ENCODE measurements at places on chromosomes 11 and 22. TPM values are rescaled to one million over a fixed set of nuclear protein-coding genes. Genes with fewer than 3 reads are reported as not detected.

DNA sequence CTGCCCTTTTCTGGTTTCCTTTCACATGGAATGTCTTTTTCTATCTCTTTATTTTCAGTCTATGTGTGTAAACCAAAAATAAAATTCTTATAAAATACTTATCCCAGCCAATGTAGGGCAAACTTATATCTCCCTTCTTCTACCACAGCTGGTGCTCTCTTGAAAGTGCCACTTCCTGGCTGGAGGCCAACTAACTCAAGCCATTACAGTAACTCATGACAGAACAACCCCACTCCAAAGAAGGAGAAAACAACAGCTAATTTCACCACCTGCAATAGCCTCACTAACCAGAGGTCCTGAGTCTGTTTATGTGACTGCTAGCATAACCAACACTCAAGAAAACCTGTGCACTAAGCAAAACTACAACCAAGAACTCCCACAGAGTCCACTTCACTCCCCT, 74.9 kb upstream of the DBX1 start:
- no peak for DNase-seq

DNA sequence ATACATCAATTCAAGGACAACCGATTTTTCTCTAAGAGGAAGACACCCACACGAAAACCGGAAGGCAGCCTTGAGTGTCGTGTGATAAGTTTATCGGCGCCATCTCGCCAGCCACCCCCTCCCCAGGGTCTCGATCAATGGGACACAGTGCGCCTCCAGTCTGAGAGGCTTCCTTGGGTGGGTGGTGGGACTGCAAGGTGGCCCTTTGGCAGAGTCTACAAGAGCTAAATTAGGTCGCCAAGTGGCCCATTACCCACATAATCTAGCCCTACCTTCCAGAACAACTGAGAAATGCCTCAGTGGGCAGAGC, 64.0 kb downstream of the CD6 start:
- DNase-seq = no peak

The OR51I2 gene
- not detected for total RNA-seq

- DNase-seq = no peak
Observed at GRCh38 chr11:90823446-90823845, 600.6 kb upstream of the CHORDC1 start.

The CELSR1 gene
- 0.25 TPM for total RNA-seq

The MS4A12 gene
- not detected for total RNA-seq

GRCh38 chr11:63821411-63821810, 8.2 kb downstream of the SPINDOC start:
- DNase-seq = no peak

DNA sequence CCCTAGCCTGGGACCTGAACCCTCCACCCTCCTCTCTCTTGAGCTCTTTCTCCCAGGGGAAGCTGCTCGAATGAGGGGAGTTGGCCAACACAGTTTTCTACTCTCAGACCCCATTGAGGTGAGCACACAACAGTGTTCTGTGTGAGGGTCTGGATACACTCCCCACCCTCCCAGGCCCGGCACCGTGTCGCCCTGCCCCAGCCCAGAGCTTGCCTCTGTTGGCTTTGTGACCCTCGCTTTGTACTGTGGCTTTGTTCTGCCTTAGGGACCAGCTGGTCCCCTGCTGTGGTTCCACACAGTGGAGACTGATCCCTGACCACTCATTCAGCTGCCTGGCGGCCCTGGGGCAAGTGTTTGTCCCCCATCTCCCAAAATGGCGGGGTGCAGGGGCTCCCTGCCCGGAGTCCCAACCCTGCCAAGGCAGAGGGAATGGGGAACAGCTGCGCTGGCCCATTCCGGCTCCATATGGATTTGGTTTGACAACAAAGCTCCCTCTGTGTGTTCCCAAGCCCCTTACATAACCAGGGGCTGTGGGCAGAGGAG, 8.3 kb downstream of the ST3GAL4 start:
- no peak for DNase-seq

GRCh38 chr11:34236572-34236971, 121.2 kb downstream of the ABTB2 start:
- DNase-seq = no peak

DNA sequence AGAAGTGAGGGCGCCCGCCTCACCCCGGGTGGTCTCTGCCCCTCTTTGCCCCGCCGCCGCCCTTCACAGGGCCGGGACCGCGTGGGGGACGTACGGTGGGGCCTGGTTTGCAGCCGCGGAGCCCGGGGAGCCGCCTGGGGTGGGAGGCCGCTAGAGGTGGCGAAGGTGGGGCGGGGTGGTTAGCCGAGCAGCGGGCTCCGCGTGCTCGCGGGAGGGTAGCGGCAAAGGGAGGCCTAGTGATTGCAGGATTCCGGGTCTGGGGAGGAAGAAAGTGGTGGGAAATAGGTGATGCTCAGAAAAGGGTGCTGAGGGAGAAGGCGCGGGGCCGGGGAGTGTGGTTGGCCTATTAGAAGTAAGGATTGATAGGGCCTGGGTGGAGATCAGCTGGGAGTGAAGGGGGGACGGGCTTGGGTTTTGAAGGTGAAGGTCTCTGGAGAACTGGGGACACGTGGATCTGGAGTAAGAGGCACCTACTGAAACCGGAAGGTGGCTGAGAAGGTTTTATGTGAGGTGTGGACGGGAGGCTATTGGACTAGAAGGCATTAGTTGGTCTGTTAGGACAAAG, 571 bp downstream of the FAR1 start:
- peak; percentile 63 for DNase-seq

DNA sequence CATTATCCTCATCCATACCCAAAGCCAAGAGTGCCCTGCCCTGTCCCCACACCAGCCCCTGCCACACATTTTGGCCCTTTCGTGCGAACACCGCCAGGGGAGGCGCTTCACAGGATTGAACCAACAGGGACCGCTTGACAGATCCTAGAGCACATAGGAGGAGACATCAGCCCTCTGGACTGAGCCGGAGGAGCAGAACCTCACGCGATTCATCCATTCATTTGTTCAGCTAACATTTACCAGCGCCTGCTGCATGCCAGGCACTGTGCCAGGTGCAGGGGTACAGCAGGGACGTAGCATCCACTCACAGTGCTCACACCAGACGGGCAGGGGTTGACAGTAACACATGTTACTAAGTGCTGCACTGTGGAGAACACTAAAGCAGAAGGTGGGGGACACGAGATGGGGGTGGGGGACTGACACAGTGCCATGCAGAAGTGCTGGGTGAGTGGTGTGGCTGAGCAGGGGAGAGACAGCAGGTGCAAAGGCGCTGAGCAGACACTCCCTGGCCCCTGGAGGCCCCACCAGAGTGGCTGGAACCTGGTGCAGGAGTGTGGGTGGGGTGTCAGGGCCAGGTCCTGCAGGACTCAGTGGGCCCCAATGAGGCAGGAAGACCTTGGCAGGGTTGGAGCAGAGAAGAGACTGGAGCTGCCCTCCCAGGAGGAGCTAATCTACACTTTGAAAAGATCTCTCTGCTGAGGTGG, 3.4 kb downstream of the GNAZ start:
- DNase-seq = no peak

DNA sequence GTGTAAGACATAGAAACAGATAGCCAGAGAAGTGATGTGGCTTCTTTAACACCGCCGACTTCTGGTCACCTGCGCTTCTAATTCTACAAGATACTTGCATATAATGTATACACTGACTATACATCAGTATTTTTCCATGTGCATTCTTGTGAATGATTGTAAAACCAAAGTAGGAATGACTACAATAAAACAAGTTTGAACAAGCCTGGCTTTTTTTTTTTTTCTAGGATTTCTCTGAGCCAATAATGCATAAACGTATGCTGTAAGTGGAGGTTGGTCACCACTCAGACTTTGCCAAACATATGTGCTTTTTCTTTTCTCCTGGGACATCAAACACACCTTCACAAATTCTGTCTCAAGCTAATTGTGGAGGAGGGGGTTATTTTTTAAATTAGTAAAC, 237.8 kb upstream of the KIRREL3 start:
- DNase-seq = no peak

DNA sequence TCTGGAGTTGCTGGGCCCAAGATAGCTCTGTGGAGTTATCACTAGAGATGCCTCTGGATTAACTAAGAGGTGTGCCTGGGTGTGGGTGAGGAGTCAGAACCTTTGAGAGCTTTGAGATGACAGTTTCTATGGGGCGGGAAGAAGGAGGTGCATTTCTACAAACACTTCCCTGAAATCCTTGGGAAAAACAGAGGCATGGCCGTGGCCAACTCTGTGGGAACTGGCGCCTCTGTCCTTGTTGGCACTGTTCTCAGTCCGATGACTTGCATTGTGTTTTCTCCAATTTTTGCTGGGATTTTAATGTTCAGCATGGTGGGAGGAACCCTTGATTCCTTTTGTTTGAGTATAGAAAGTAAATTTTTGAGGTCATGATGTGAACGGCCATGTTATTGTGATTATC, 115.8 kb upstream of the PARVA start:
- DNase-seq = no peak

The CYP2D6 gene
- 1.5 TPM for total RNA-seq

The PGA5 gene
- total RNA-seq = not detected

- no peak for DNase-seq
Observed at GRCh38 chr11:116687458-116688201, 85.2 kb downstream of the BUD13 start.

The APOL5 gene
- total RNA-seq = not detected

DNA sequence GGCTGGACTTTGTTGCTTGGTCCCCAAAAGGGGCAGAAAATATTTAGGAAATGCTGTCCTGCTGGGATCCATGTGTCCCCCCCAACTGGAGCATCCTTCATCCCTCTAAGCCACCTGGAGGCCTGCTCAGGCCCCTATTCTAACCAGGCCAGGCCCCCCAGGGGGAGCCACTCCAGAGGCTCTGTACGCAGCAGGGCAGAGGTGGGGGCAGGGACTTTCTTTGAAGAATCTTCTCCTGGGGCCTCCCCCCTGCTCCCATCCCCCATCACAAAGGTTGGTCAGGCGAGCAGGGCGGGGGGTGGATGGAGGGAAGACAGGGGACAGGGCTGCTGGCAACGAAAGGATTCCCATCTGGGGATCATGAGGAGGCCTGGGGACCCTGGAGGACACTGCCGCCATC, 170.8 kb downstream of the MN1 start:
- DNase-seq = no peak

DNA sequence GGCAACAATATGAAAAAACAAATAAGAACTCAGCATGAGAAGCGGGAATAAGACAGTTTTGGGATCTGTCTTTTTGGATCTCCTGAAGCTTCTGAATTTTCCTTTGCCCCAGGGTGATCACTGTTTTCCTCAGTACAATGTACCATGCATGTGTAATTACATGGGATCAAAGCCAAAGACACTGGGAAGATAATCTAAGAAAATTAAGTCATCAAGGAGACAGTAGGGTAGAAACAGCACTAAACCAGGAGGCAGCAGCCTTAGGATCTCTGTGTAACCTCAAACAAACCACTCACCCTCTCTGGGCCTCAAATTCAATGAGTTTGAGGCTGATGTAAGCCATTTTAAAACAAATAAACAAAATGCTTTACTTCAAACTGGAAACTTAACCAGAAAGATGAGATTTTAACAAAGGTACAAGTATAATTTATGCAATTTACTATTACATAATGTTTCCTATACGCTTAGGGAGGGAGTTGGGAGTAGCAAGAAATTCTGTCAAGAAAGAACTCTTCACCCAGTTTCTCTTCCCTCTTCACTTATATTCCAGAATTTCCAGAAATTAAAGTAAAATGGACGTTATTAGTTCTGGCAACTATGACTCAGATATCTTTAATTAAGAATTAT, 77.0 kb downstream of the RAB30 start:
- no peak for DNase-seq

The PMM1 gene
- total RNA-seq = 29.8 TPM

DNA sequence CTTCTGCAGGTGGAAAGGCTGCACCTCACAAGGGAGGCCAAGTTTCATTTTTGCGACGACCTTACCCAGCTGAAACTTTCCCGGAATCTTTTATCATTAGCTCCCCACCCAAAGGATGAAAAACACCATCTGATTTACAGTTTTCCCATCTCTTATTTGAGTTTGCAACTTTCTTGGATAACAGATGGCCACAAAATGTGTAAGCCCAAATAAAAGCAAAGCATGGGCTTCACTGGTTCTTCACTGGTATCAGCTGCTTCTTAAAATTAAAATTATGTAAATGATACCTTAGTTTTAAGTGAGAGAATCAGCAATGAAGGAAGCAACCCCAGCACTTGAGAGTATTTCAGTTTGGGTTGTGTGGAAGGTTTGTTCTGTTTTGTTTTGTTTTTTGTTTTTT, 55.8 kb downstream of the PARVA start:
- no peak for DNase-seq

GRCh38 chr11:116471608-116472256, 301.1 kb downstream of the BUD13 start:
- no peak for DNase-seq

DNA sequence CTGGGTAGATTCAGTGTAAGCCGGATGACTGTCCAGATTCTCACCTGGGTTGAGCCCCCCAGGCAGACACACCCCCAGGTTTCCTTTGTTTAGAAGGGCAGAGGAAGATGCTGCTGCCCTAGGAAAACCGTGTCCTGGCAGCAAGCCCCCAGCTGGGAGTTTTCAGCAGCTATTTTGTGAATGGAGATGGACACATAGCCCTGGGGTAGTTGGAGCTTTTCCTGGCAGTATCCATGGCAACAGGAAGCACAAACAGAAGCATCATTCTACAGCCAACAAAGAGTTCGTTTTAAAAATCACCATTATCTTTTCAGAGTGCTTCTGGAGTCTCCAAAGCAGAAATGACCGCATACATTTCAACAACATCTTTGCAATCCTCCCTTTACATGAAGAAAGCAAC, 245.5 kb downstream of the BRD1 start:
- DNase-seq = no peak

The GAB4 gene
- not detected for total RNA-seq

GRCh38 chr11:81495699-81496292, 1237.9 kb downstream of the FAM181B start:
- no peak for DNase-seq

DNA sequence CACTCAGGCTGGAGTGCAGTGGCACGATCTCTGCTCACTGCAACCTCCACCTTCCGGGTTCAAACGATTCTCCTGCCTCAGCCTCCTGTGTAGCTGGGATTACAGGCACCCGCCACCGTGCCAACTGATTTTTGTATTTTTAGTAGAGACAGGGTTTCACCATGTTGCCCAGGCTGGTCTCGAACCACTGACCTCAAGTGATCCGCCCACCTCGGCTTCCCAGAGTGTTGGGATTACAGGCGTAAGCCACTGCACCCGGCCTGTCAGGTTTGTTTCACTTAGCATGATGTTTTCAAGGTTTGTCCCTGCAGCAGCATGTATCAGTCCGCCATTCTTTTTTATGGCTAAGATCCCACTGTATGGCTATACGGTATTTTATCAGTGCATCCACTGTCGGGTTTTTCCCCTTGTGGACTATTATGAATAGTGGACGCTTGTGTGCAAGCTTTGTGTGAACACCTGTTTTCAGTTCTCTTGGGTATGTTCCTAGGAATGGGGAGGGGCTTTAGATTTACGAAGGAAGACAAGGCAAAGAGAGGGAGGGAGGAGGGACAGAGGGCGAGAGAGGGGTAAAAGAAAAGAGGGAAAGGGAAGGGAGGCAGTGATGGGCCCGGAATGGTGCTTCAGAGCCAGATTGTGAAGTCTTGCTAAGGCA, 13.9 kb upstream of the CDC42EP2 start:
- no peak for DNase-seq

The SCN2B gene
- not detected for total RNA-seq

The PHETA2 gene
- 1.3 TPM for total RNA-seq

The APOA5 gene
- not detected for total RNA-seq

All from activated CD8-positive, alpha-beta T cell treated with anti-CD3 and anti-CD28 coated beads for 36 hours (primary cell).